ENCODE measurements at places on chromosomes 2 and 18. TPM values are rescaled to one million over a fixed set of nuclear protein-coding genes. Genes with fewer than 3 reads are reported as not detected.

DNA sequence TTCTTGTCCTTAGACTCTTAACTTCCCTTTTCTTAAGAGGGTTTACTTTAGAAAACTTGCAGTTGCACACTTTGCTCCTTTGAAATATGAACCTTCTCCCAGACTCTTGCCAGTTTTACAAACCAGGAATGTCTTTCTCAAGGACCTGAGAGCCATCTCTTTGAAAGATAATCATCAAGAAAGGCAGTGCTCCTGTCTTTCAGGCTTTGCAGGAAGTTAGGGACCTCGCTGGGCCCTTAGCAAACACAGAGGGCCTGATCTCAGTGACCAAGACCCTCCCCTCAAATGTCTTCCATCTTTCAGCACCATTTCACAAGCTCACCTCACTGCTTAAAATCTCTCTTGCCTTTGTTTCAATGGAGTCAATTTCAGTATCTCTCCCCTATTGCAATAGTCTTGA, 32.0 kb upstream of the NYAP2 start:
- DNase-seq, result no peak

DNA sequence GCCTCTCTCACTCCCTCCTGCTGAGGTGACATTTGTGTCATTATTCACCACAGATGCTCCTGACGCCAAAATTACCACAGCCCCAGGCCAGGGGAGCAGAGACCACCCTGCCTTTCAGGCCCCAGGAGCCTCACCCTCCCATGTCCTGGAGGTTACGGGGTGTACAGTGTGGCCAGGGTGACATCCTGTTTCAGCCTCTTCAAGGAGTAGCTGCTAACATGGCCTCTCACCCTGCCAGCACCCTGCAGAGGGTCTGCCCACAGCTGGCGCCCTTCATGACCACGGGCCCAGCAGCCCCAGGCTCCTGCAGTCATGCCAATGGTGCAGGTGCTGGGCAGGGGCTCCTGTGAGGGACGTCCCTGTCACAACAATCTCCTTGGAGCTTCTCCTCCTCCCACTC, 92.6 kb downstream of the SMIM21 start:
- no peak for DNase-seq

CRYGD gene
- total RNA-seq, result not detected

FEV gene
- not detected for total RNA-seq

CTAGE1 gene
- total RNA-seq, result not detected

TLK1 gene
- total RNA-seq, result 57.7 TPM

DNA sequence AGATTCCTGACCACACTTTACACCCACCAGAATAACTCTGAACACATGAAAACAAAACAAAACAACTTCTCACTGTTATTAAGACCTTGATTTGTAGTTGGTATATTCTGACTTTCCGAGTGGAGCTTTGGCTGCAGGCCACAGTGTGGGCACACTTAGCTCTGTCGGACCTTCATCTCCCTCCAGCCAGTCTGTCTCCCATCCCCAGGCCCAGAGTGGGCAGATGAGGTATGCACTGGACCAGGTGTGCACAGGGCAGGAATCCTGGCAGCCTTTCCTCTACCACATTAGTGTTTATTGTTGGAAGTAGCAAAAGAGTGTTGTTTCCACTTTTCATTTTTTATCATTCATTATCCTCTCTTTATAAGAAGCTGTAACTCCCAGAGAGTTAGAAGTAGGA, 219.5 kb upstream of the TPO start:
- no peak for DNase-seq

GRCh38 chr2:238379096-238379810, 47.5 kb upstream of the ASB1 start:
- no peak for DNase-seq

DNA sequence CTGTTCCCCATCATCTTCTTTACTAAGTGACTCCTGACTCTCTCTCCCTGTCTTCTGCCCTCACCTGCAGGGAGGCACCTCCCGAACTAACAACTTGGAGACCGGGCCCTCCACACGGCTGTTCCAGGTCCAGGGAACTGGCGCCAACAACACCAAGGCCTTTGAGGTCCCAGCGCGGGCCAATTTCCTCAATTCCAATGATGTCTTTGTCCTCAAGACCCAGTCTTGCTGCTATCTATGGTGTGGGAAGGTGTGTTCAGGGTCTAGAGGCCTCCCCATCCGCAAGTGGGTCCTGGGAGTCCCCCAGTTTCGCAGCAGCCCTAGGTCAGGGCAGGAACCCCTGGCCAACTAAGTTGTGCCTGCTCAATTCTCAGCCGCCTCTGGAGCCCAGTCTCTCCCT, 15.5 kb downstream of the VIL1 start:
- DNase-seq, result no peak

Measured in HCT116 (cell line).